Stimulated activated CD4-positive, alpha-beta T cell treated with anti-CD3 and anti-CD28 coated beads, Interleukin-12 subunit alpha, Interleukin-12 subunit beta, amount 100 ng/mL, for 24 hours (primary cell): ENCODE measurements at places on chromosomes 1 and 21.

DNA sequence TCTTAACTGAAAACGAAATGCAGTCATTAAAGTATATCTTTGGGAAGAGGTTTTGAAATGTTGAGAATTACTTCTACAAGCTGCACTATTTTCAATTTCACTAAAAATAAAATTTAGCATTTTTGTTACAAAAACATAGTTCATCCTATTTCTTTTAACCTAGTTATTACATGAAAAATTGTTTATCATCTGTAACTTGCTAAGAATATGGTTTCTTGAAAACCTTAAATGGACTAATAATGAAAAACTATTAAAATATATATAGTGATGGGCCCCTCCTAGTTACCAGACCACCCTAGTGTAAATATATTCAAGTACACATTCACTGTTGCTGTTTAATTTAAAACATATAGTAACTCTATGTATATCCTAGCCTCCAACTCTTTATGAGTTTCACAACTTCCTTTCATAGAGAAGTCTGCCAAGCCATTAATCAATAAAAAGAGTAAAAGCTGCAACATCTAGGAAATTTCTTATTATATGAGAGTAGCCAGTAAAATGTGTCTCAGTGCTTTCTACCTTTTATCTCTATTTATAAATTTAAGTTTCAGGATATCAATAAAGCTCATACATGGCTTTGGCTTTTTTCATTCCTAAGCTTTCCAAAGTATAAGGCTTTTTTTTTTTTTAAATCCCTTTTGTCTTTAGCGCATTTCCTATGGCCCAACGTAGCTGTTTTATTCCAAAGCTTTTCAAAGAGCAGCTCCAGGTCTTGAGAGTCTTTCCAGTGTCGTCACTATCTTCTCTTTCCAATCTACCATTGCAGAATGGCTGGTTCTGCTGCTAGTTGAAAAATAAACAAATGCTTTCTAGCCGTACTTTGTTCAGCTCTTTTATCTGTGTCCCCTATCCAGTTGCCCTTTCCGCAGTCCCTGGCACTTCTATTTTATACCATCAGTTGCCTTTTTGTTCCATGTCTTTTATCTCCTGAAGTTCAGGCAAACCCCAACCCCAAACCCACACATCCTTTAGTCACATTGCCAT, 6.5 kb downstream of the IRF2BP2 start:
- DNase-seq, result no peak

DNA sequence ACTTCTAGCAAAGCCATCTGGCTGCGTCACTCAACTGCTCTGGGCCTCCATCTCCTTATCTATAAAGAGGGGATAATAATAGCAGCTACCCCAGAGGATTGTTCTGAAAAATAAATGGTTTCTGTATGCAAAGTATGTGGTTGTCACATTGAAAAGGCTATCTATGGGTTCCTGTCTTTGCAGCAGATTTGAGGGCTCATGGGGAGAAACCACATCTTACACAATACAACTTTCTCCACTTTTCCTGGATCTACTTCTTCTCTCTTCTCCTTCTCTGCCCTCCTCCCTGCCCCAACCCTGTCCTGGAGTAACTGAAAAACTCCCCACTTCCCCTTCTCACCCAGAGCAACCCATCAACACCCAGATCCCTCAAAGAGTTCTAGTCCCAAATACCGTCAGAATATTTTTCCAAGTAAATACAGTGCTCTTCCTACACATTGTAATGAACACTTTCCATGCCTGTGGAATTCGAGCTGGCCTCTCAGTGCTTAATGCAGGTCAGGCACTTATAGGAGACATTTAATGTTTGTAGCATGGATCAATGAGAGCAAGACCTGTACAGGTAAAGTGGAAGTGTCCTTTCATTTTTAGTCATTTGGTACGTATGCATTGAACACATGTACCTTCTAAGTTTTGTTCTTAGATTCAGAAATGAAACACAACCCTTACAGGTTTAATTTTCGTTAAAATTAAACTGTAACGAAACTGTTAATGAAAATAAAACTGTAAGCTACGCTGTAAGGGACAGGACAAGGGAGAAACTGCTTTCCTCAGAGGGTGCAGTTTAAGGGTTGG, 131.9 kb downstream of the AK5 start:
- DNase-seq, result no peak

- DNase-seq, result no peak
These were observed 432 bp downstream of the EPHB2 start for GRCh38 chr1:22711071-22711470.

- DNase-seq, result no peak
These were observed 82.5 kb downstream of the EDEM3 start for GRCh38 chr1:184672013-184672726.

GRCh38 chr1:154574716-154575115, 7.1 kb downstream of the CHRNB2 start:
- no peak for DNase-seq

DNA sequence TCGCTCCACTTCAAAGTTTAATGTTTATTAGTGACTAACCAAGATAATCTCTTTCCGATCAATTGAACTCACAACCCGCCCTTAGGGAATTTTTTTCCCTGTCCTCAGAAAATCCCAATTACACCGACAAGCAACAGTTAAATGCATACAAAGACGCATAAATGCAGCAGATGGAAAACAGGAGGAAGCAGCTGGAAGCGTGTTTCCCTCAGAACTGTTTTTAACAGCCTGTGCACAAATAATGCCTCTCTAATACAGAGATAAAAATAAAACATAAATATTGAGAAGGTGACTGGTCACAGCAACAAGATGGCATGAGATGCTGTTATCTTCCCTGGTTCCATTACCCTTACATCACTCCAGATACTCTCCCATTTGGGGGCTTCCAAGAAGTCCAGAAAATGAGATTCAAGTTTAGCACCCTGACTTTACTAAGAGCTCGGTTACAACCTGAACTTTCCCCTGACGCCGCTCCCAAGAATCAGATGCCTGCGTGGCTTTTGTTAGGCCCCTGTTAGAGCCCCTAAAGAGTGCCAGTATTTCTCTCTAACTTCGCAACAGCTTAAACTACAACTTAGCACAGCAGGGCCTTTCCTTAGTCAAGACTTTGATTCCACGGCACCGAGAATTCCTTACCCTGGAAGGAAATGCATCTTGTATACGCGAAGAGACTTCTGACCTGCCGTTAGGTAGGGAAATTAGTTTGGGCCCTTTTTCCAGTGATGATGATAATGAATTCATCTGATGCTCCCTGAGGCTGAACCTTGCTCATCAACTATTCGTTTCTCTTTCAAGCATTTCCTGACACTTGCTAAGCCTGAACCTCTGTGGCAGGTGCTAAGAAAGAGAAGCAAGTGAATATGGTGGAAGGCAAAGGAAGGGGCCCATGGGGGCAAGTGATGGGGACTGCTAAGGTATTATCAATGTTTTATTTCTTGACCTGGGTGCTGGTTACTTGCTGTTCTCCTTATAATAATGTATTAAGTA, 137.7 kb upstream of the SMYD2 start:
- DNase-seq, result no peak

GRCh38 chr1:205443585-205444299, 12.1 kb downstream of the BLACAT1 start:
- no peak for DNase-seq

DNA sequence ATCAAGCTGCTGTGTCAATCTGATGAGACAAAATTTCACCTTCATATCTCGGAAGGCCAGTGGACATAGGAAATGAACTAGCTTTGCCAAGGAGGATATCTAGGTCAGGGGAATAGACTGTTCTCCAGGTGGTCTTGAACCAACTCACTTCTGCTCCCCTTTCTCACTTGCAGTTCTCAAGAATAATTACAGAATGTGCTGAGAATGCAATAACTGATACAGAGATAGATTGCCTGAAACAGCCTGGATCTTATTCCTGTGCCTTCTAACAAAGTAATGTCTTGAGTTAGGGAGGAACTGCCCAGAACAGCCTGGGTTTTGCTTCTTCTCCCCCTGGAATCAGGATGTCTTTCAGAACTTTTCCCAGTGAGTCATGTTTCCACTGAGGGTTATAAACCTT, 636.7 kb downstream of the KCNT2 start:
- DNase-seq, result no peak

DNA sequence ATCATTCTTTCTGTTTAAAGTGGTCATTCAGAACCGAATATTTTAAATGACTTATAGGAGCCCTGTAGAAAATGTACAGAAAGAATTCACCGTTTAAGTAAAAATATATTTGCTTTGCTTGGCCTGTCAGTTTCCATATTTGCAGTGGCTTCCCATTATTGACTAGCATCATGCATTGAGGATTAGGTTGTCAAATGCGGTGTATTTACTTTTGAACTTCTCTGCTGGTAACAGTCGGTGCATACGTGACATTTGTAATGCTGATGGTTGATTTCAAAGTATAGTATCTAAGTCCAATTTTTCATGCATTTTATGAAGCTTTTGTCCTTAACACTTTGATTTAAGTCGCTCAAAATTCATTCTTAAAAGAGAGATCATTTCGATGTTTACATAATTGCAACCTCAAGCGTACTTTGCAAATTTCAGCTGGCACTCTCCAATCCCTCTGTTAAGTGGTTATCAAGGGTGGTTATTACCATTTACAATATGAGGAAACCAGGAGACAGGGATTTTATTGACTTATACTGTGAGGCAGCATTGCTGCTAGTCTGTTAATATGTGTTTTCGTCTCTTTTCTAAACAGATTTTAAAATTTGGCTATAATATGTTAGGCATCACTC, 201.6 kb downstream of the SDCCAG8 start:
- DNase-seq, result no peak

DNA sequence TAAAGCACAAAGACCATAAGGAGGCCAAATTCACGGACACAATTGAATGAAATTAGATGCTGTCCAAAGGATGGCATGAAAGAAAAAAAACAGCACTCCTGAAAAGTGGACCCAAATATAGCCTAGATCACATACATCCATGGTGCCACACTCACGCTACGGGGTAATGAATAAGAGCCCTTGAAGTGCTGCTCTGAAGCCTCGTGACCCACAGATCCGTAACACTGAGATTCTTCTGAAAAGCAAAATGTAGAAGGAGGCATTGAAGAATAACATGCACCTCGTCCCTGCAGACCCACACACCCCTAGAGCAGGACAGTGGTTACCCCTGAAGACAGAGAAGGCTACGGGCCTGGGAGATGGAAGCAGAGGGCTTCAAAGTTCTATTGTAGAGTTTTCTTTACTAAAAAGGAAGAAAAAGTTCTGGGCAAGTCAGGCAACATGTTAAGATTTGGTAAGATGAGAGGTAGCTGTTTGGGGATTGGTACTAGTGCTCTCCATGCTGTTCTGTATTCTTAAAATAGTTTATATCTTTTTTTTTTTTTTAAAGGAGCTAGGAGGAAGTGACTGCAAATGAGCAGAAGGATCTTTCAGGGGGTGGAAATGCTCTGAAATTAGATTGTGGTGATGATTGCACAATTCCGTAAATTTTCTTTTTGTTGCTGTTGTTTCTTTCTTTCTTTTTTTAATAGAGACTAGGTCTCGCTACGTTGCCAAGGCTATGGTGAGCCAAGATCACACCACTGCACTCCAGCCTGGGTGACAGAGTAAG, 4.1 kb upstream of the ITGB2 start:
- no peak for DNase-seq

GRCh38 chr21:33290441-33290840, 24.3 kb downstream of the IL10RB start:
- no peak for DNase-seq

- DNase-seq, result no peak
These were observed 212.5 kb upstream of the MAP1LC3C start for GRCh38 chr1:242211254-242212022.

DNA sequence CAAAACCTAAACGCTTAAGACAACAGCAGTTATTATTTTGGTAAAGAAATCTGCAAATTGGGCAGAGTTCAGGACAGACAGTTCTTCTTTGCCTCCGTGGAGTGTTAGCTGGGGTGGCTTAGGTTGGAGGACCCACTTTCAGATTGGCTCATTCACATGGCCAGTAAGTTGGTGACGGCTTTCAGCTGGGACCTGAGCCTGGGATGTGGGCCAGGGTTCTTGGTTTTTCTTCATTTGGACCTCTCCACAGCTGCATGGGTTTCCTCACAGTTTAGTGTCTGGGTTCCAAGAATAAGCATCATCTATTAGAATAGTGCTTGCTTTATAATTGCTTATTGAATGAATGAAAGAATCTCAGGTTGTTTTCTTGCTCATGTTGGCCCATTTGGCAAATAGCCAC, 72.2 kb downstream of the ATF6 start:
- DNase-seq, result no peak

GRCh38 chr1:10917513-10918454, 94.7 kb upstream of the TARDBP start:
- DNase-seq, result no peak

GRCh38 chr21:34992180-34992579, 56.9 kb downstream of the RUNX1 start:
- DNase-seq, result no peak

DNA sequence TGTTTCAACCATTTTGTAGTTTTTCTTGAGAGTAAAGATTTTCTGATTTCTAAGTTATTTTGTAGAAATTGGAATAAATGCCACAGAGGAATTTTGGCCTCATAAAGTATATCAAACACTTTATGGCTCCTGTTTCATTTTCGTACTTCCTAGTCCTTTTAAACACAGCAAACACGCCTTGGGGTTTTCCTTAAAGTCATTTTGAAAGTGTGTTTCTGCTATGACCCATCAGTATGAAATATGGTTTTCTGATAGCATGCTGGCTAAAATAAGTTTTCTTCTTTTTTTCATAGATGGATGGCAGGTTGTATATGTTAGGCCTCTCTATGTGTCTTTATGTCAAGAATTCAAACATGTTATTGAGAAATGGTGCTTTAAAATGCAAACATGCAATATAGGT, 940.1 kb upstream of the TMPRSS15 start:
- no peak for DNase-seq

DNA sequence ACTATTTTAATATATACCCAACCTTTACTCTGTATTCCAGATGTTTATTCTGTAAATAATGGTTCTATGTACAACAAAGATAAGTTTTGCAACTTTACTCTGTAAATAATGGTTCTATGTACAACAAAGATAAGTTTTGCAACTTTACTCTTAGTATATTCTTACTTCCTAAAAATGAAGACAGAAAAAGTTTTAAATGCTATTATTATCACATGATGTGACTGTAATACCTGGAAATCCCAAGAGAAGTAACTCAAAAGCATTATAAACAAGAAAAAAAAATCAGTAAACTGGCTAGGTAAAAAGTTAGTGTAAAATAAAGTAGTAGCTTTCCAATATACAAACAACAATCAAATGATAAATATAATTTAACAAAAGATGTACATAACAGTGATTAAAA, 18.5 kb upstream of the EXO1 start:
- no peak for DNase-seq

DNA sequence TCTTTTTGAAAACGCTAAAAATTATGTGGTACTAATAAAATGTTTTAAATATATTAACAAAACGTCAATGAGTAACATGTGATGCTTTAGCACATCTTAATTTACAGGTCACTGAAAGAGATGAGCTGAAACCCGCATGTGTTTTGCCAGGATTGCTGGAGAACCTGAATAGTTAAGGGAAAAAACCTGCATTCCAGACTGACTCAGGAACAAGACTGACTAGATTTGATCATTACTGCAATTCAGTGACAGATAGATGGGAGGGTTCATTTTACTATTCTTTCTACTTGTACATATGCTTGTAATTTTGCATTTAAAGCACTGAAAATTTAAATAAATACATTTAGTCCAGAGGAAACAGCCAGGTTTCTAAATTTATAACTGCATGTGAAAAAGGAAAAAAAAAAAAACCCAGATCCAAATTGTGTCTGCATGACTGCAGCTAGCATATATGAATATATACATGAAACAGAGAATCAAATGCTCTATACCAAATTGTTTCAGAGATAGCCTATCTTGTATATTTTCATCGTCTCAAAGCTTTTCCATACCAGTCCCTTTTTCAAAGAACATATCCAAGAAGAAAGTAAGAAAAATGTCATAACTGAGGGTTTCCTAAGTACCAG, 71.7 kb downstream of the APP start:
- no peak for DNase-seq
